Stimulated activated effector memory CD8-positive, alpha-beta T cell treated with anti-CD3 and anti-CD28 coated beads, Interleukin-12 subunit alpha, Interleukin-12 subunit beta, amount 100 ng/mL, for 72 hours (primary cell): ENCODE measurements at places on chromosomes 7 and 10.

GRCh38 chr7:8592167-8592566 is 158.8 kb downstream of the NXPH1 start:
- DNase-seq: no peak

- no peak for DNase-seq
These were observed 183.4 kb upstream of the ADCY1 start for GRCh38 chr7:45390731-45391130.

- no peak for DNase-seq
These were observed 551.0 kb upstream of the ZWINT start for GRCh38 chr10:56912043-56912442.

GRCh38 chr10:9302140-9302746 is 1247.8 kb downstream of the GATA3 start:
- no peak for DNase-seq

- no peak for DNase-seq
These were observed 86.7 kb upstream of the ADRB1 start for GRCh38 chr10:113957013-113957412.

GRCh38 chr10:63054889-63055611 is 78.1 kb upstream of the NRBF2 start:
- no peak for DNase-seq
